Activated T-helper 9 cell treated with anti-CD3 and anti-CD28 coated beads, Interleukin-2, amount 50 U/mL, for 16 hours (primary cell): ENCODE measurements at places on chromosomes 7 and 10.

DNA sequence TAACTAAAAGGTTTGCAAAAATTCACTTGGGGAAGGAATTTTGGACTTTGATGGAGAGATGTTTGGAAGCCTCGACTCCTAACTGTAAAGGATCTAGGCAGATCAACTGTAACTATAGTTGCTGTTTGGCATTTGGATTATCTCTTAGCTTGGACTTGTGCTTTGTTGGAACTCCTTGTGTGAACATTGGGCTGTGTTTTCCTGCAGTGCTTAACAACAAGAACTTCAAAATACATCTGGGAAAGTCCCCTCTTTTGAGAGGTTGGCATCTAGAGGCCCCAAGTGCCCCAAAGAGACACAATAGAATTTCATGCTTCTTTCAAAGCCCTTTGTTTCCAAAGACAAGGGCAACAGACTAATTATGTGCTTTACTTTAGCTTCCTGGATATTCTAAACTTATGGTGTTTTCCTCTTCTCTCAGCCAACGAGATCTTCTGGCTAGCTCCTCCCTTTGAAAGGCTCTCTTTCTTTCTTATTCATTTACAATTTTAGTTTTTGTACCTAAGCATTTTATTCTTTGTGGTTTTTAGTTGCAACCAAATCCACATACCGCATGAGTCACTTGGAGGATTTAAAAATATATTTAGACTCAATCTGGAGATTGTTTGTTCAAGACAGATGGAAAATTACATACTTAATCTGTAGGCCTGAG is 11.6 kb downstream of the ABCA13 start:
- no peak for DNase-seq

- DNase-seq, result peak; percentile 54
Observed at GRCh38 chr10:6203331-6204062, 765 bp downstream of the PFKFB3 start.

DNA sequence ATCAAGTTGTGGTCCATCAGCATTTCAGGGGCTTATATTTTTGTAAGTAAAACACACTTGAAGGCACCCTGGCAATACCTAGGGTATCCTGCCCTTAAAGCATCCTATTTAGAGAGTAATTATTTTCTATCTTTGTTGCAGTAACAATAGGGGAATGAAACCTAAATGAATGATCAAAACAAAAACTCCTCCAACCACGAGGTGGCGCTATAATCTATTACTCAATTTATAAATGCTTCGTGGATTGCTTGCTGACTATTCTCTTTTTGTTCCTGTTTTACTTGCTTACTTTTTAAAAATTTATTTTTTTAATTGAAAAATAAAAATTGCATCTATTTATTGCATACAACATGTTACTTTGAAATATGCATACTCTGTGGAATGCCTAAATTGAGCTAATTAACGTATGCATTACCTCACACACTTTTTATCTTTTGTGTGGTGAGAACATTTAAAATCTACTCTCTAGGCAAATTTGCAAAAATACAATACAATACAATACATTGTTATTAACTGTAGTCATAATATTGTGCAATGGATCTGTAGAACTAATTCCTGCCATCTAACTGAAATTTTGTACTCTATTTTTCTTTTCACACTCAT is 147.7 kb upstream of the BMPER start:
- no peak for DNase-seq

DNA sequence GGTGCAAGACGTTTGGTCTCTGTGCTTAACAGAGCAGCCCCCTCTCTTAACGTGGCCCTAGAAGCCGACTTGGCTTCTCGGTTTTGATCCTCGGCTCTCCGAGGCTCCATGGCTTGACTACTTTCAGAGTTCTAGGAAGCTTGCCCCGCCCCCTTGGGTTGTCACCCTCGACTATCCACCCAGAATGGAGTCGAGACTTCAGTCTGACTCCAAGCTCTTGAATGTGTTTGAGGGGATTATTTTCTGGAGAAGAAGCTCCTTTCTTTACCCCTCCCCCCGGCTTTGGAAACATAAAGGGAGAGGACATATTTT is 448 bp downstream of the SEC24C start:
- DNase-seq, result peak; percentile 42

- no peak for DNase-seq
Observed at GRCh38 chr7:123401295-123401694, 133.1 kb downstream of the IQUB start.

GRCh38 chr10:128000471-128001362 is 93.8 kb downstream of the PTPRE start:
- DNase-seq, result no peak

GRCh38 chr10:58177362-58177947 is 90.2 kb downstream of the IPMK start:
- DNase-seq, result no peak
